ENCODE measurements at places on chromosomes 16 and 17. TPM values are rescaled to one million over a fixed set of nuclear protein-coding genes. Genes with fewer than 3 reads are reported as not detected.

DNA sequence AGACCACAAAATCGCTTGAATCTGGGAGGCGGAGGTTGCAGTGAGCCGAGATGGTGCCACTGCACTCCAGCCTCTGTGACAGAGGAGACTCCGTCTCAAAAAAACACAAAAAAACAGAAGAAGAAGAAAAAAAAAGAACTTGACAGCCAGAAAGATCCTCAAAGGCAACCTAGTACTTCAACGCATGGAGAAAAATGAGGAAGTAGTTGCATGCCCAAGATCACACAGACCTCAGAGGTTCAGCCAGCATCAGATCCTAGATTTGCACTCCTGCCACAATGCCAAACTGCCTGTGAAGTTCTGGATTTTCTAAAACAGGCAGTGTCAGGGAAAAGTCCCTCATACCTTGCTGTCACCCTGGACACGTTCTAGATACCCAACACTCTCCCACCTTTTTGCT, 1.5 kb downstream of the ATPAF2 start:
- no peak for DNase-seq

- DNase-seq: no peak
These were observed 1.6 kb downstream of the TMC8 start for GRCh38 chr17:78132084-78132676.

- DNase-seq: peak; percentile 35
These were observed 28.7 kb upstream of the MYOCD start for GRCh38 chr17:12637015-12637414.

DNA sequence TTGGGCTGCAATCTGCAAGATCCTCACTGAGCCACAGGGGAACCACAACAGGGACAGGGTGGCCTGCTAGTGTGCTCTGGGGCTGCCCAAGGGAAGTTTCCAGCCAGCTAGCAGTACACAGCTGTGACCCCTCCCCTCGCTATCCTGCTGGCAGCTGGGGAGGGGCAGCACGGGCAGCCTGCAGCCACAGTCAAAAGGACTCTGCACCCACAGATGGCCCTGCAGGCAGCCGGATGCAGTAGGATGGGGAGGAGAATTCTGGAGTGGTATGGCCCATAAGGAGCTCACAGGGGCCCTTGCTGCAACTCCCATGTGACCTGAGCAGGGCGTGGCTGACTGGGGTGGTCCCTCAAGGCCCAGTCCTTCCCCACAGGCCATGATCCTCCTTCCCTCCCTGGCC, 74.3 kb downstream of the PLD6 start:
- DNase-seq: no peak

GRCh38 chr17:2710803-2711607, 559 bp downstream of the CLUH start:
- DNase-seq: peak; percentile 43

Gene ACSM2B
- not detected for total RNA-seq

Gene MAPT
- total RNA-seq: 1.3 TPM

GRCh38 chr16:81521141-81521626, 76.6 kb downstream of the CMIP start:
- DNase-seq: no peak

DNA sequence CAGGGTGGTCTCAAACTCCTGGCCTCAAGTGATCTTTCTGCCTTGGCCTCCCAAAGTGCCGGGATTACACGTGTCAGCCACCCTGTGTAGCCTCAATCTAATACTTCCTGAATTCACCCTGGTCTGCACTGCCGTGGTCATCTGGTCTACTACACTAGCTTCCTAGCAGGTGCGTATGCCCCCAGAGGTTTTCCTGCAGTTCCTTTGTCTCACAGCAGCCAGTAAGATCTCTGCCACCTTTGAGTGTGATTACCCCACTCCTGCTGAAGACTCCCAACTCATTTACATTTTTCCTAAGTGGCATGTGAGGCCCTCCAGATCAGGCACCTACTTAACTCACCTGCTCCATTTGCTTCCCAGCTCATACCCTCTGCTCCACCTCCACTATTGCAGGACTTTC, 5.1 kb upstream of the DDX19A start:
- no peak for DNase-seq

- no peak for DNase-seq
These were observed 42.3 kb downstream of the ABR start for GRCh38 chr17:1137465-1137894.

Gene KRT31
- total RNA-seq: not detected

GRCh38 chr17:61205931-61206330, 193.7 kb upstream of the TBX2 start:
- no peak for DNase-seq

DNA sequence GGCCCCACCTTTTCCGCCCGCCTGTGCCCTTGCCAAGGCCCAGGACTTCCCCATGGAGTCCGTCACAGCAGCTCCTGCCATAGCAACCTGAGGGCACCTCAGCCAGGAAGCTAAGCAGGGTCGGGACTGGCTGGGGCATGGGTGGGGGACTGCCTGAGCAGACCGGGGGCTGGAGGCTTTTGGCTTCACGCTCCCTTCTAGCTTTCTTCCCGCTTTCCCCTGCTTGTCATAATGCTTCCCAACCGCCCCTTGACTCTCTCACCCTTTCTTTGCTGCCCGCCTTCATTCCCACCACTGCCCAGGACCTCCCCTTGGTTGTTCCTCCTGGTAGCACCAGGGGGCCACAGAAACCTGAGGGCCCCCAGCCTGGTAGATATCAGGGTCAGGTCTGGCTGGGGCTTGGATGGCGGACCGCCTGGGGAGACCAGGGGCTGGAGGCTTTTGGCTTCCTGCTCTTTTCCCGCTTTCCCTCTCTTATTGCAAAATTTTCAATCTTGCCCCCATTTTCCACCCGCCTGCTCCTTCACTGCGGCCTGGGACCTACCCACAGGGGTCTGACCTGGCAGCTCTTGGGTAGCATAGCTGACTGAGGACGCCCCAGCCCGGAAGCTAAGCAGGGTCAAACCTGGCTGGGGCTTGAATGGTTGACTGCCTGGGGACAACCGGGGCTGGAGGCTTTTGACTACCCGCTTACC, 2287.7 kb downstream of the TP53TG3F start:
- DNase-seq: no peak

Gene YBX2
- 56.2 TPM for total RNA-seq

DNA sequence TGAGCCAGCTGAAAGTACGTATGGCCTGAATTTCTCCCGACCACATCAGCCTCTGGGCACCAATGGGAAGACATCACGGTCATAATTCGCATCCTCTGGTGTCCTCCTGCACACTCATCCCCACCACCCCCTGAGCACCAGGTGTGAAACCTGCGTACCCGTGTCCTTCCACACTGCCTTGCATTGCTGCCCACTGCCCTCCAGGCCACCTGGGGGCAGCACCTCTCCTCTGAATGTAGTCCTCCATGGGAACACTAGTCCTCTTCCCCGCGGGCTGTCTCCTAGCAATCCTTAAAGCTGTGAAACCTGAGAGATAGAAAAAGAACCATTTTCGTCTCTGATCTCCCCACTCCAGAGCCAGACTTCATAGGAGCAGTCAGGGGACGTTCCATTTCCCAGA, 125.5 kb downstream of the ZNF18 start:
- no peak for DNase-seq

DNA sequence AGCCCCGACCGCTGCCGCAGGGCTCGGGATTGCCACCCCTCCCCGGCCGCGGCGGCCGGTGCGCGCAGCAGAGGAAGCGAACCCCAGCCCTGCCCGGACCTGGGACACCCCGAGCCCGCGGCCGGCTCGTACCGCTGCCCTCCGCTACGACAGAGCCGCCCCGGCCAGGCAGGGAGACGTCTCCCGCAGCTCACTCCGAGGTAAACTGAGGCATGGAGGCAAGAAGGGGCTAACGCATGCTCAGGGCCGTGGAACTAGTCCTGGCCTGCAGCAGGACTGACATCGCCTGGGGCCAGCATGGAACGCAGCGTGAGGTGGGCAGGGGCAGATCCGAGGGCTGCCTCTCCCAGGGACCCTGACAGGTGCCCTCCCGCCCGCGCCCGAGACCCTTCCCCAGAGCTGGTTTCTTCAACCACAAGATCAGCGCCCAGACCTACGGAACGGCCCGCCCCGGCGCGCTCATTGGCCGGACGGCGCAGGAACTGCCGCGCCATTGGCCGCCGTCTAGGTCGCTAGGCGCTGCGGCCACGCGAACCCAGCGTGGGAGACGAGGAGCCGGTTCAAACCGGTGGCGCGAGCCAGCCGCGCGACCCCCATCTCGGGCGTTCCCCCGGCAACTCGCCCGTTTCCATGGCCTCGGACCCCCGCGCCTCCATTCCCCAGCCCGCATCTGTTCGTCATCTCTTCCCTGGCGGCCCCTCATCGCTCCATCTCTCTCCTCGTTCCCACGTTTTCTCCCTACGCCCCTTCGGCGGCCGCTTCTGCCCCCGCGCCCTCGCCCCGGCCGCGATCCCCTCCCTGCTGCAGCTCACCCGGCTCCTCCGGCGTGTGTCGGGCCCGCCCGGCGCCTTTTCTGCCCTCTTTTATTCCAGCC, at the start of gene SLC43A2:
Gene SLC43A2 (minus strand): TSS at position 853 of the 874 bp plus-strand sequence. CDS start 960 bp downstream, outside the sequence.
- DNase-seq: peak; percentile 82

Gene MMP28
- total RNA-seq: 0.39 TPM

DNA sequence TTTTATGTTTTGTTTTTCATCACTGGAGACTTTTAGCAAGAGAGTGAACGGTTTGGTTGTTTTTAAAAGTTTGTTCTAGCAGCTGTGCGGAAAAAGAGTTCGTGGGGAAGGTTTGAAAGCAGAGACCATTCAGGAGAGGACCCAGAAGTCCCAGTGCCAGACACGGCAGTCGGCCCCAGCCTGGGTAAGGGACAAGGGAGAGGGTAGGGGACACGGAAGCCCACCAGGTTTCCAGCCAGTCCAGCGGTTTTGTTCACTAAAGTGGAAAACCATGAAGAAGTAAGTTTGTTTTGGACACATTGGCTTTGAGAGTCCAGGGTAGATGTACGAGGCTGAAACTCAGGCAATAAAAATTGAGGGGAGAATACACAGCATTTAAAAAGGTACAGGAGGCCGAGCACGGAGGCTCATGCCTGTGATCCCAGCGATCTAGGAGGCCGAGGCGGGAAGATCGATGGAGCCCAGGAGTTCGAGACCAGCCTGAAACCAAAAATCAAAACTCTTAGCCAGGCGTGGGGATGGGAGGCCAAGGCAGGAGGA, 56.8 kb upstream of the RPH3AL start:
- no peak for DNase-seq

GRCh38 chr17:68319410-68320162, 28.3 kb downstream of the ARSG start:
- no peak for DNase-seq

DNA sequence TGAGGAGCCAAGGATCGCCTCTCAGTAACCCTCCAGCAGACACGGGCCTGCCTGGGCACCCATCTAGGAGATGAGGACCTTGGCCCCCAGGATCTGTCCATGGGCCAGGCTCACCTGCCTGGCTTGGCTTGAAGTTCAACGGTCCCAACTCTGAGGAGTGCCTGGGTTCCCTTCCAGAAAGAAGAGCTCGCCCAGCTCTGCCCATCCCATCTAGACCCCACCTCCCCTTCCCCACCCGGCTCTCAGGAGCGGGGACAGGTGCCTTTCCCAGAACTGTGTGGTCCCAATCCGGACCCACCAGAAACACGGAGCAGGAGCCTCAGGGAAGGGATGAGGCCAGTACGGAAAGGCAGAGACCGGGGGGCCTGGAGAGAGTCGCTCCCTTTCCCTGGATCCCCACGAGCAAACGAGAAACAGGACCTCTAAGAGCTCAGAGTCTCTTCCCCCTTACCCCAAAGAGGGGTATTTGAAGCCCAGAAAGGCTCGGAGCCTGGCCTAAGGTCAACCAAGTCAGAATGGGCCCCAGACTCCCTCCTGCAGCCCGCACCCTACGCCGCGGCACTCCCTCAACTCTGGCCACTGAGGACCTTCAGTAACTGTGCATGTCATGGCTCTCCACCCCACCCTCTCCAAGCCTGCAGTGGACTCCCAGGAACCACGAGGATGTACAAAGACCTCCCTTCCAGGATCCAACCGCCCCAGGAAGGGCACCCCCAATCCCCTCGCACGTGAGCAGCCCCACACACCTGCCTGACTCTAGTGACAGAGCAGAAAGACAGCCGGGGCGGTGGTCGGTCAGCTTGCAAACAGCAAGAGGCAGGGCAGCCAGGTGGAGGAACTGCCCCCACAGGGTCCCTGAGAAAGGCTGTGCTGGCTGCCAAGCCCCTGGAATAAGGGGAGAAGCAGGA, 5.4 kb downstream of the CLUH start:
- no peak for DNase-seq

DNA sequence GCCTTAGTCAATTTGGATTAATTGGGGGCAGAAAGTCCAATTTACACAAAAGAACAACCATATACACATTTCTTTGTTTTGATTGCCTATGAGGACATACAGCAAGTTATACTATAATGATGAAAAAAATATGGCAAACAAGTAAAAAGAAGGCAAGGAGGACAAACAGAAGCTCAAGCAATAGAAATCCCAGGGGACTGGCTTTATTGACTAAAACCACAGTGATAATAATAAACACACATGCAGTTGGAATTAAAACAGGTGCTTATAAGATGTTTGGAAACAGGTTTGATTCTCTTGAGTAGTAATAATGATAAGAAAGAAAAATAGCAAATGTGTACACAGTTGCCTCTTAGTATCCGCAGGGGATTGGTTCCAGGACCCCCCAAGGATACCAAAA, 176.4 kb downstream of the SHISA9 start:
- DNase-seq: no peak

DNA sequence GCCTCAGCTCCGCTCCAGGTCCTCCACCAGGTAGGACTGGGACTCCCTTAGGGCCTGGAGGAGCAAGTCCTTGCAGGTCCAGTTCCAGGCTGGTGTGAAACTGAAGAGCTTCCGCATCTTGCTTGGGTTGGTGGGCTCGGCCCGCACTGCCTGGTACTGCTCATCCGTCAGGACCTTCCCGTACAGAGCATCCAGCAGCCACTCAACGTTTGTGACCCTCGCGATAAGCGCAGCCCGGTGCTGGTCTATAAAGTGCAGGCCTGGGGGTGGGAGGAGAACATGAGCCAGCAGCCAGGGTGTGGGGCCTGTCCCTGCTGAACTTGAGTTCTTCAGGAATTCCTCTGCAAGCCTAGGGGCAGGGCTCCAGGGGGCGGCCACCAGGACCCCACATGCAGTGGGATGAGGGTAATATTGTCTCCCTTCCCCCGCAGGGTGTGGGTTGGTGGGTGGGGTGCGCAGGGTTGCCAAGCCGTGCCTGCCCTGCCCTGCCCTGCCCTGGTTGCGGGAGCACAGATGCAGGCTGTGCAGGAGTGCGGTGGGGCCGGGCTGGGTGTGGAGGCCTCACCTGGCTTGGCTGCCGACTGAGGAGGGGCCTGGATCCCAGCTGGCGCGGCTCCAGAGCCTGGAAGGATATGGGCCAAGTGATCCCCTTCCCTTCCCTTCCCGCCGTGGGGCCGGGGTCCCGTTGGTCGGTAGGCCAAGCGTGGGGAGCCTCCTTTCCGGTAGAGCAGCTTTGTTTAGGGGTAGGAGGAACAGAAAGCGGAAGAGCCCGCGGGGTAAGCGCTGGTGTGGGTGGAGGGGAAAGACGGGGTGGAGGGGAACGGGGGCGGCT, 762 bp downstream of the PYCARD start:
- DNase-seq: no peak

Gene KRTAP2-3
- not detected for total RNA-seq

GRCh38 chr16:48614759-48615158, 4.8 kb upstream of the N4BP1 start:
- no peak for DNase-seq

Gene P4HB
- 972 TPM for total RNA-seq

GRCh38 chr16:72173997-72174396, 2.0 kb upstream of the PMFBP1 start:
- DNase-seq: no peak

- DNase-seq: peak; percentile 17
These were observed 730.7 kb downstream of the CDH11 start for GRCh38 chr16:64391063-64391600.

- no peak for DNase-seq
These were observed 547 bp downstream of the RAB26 start for GRCh38 chr16:2148714-2149629.

All from cardiac muscle cell (in vitro differentiated cells and primary cell).